ENCODE measurements at places on chromosomes 12 and 14.

GRCh38 chr12:104342635-104343249, 39.2 kb downstream of the EID3 start:
- no peak for DNase-seq

- peak; percentile 46 for DNase-seq
Measured at GRCh38 chr12:131258398-131258797, 304.7 kb downstream of the ADGRD1 start.

GRCh38 chr14:58752771-58753201, 115.0 kb downstream of the DACT1 start:
- no peak for DNase-seq

DNA sequence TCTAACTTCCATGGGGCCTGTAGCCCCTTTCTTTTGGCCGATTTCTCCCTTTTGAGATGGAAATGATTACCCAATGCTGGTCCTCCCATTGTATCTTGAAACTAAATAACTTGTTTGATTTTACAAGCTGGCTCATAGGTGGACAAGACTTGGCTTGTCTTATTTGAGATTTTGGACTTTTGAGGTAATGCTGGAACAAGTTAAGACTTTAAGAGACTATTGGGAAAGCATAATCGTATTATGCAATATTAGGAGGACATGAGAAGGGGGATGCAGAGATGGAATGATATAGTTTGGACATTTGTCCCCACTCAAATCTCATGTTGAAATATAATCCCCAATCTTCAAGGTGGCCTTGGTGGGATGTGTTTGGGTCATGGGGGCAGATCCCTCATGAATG, 49.2 kb upstream of the LYZ start:
- no peak for DNase-seq

Data from NCI-H524 (cell line).